ENCODE measurements at places on chromosomes 16 and 17.

- no peaks in the 10 kb centered on the region for H3K27me3 ChIP-seq
- H3K27ac ChIP-seq, result no peak overlapping the region
- H3K36me3 ChIP-seq, result no peaks in the 10 kb centered on the region
These were observed 185.2 kb downstream of the SOX9 start for GRCh38 chr17:72306037-72306436.

DNA sequence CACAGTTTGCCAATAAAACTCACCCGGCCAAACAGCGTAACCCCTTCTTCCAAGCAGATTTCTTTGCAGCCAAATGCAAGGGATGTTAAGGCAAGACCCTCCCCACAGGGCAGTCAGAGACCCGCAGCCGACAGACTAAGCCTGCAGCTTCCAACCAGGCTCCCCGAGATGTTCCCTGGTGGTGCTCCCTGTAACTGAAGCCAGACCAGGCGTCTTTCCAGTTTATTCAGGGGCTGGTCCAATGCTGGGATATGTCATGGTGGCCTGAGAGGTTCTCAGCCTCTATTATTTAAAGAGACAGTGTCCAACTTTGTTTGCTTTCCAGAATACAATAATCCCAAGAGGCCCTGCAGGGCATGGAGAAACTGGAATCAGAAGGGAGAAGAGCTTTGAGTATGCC lies at the start of gene PMP22:
PMP22 (minus strand) TSS at position 196 of the 400 bp plus-strand sequence. CDS start 4,599 bp downstream, outside the sequence.
- no peak for DNase-seq
- H3K27me3 ChIP-seq, result peaks cover 73% of the 10 kb centered on the region
- no peaks in the 10 kb centered on the region for H3K36me3 ChIP-seq
- no peak within 1 kb of the TSS for H3K4me3 ChIP-seq

DNA sequence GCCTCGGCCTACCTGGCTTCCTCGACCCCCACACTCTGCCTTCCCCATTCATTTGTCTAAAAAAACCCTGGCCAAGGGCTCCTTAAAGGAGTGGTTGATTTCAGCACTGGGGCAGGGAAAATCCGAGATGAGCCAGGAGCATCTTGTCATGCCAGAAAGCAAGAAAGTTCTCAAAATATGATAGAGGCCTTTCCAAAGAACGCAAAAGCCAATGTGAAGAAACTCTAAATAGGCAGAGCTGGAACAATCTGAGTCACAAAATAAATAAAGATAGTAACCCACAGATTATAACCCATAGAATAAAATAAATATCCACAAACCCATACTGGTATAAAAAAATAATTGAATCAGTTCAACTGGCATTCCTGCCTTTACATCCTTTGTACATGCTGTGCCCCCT lies 192.3 kb upstream of the SALL1 start:
- H3K27ac ChIP-seq, result no peak overlapping the region
- H3K36me3 ChIP-seq, result no peaks in the 10 kb centered on the region
- H3K4me3 ChIP-seq, result no peak overlapping the region

- H3K27me3 ChIP-seq, result no peaks in the 10 kb centered on the region
- H3K4me3 ChIP-seq, result no peak overlapping the region
- H3K4me1 ChIP-seq, result peaks cover 3% of the 10 kb centered on the region
- H3K27ac ChIP-seq, result peak overlapping the region; percentile 37
These were observed 21.7 kb downstream of the KATNIP start for GRCh38 chr16:27571433-27572326.

GRCh38 chr17:73285603-73285908 lies 23.9 kb upstream of the CPSF4L start:
- no peaks in the 10 kb centered on the region for H3K27me3 ChIP-seq
- no peak for DNase-seq
- peaks cover 11% of the 10 kb centered on the region for H3K4me1 ChIP-seq
- no peak overlapping the region for H3K27ac ChIP-seq

DNA sequence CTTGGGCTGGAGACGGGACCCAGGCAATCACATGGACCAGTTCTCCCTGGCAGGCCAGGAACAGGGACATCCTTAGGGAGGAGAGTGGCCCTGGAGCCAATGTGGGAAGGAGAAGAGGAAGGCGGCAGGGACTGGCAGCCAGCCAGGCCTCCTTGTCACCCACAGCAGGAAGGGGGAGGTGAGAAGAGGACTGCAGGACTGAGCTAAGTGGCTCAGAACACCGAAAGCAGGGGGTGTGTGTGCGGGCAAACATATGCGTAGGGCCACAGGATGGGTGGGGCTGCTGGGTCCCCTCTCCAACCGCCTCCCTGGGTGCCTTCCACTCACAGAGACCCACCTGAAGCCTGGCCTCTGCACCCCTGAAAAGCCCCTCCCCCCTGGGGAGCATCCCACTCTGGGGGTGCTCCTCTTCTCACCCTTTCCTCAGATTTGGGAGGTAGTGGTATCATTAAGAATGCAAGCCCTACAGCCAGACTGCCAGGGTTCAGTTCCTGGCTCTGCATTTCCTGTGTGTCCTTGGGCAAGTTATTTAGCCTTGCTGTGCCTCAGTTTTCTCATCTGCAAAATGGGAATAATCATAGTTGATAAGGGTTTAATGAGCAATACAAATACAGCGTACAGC lies 8.1 kb downstream of the PNMT start:
- H3K27me3 ChIP-seq, result no peaks in the 10 kb centered on the region
- H3K27ac ChIP-seq, result no peak overlapping the region
- H3K4me3 ChIP-seq, result no peak overlapping the region
- DNase-seq, result peak; percentile 34
- H3K4me1 ChIP-seq, result no peaks in the 10 kb centered on the region
- no peaks in the 10 kb centered on the region for H3K36me3 ChIP-seq

DNA sequence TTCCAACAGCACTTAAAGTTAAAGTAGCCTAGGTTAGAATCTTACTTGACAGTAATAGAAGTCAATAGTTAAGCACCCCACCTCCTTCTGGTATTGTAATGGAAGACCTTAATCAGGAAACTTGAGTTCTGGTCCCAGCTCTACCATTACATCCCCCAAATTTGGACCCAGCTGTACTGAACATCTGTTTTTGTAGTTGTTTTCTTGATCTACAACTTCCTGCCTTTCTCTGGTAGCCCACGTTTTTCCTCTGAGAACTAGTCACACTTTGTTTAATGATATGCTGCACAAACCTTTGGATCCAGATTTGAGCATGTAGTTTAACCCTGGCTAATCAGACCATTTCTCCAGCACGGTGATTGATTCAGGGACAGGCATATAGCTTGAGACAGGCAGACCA lies 505.0 kb downstream of the HS3ST4 start:
- no peak overlapping the region for H3K27ac ChIP-seq
- H3K4me3 ChIP-seq, result no peak overlapping the region
- no peaks in the 10 kb centered on the region for H3K4me1 ChIP-seq
- H3K27me3 ChIP-seq, result no peaks in the 10 kb centered on the region
- DNase-seq, result no peak

DNA sequence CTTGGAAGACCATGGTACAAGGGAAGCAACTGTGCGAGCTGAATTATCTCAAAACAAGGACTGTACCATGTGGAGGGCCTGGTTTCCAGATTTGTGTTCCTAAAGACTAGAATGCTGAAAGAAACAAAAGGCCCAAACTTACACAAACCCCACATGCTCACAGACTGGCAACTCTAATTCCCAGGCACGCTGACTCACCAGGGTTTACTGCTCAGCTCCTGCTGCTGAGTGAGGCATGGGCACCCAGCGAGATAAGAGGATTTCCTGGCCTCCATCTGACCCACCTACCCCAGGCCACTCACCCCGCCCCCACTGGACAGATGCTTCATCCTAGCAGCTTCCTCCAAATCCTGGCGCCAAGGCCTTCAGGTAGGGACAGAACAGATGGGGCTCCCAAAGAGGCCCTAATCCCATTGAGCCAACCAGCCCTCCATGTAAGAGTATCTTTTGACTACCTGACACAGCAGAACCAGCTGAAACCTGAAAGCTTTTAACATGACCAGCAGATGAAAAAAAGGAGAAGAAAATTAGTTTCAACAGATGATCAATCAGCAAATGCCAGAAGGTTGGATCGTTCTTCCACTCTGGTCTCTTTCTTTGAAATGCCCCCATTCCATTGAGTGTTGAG lies 33.9 kb downstream of the DCUN1D3 start:
- no peaks in the 10 kb centered on the region for H3K36me3 ChIP-seq
- H3K27ac ChIP-seq, result peak overlapping the region; percentile 59
- H3K4me1 ChIP-seq, result peaks cover 13% of the 10 kb centered on the region
- no peak overlapping the region for H3K4me3 ChIP-seq

GRCh38 chr17:75645501-75645888 lies 12.3 kb downstream of the SMIM5 start:
- no peaks in the 10 kb centered on the region for H3K36me3 ChIP-seq
- no peaks in the 10 kb centered on the region for H3K4me1 ChIP-seq
- DNase-seq, result no peak
- H3K4me3 ChIP-seq, result no peak overlapping the region
- H3K27me3 ChIP-seq, result no peaks in the 10 kb centered on the region

DNA sequence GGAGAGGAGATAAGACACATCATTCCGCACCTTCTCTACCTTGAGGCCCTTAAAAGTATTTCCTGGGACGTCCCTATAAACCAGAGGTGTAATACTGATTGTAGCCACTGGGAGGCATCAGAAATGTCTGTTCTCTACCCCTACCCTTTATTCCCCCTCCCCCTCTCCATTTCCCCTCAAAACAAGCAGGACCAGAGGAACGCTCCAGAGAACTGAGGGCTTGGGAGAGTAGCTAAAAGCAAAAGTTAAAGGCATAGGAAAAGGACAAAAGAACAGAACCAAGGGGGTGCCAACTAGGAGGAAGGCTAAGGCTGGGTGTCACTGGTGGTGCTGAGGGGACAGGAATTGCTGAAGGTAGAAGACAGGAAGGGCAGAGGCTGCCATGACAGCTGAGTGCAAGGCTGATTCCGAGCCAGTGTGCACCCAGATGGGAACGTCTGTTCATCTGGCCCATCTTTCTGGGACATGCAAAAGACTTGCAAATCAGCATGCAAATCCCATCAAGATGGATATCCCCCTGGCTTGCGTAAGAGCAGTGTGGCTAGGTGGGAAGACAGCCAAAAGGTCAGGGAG lies 6.7 kb downstream of the CAMTA2 start:
- DNase-seq, result peak; percentile 82
- H3K27ac ChIP-seq, result peak overlapping the region; percentile 21
- no peaks in the 10 kb centered on the region for H3K27me3 ChIP-seq

DNA sequence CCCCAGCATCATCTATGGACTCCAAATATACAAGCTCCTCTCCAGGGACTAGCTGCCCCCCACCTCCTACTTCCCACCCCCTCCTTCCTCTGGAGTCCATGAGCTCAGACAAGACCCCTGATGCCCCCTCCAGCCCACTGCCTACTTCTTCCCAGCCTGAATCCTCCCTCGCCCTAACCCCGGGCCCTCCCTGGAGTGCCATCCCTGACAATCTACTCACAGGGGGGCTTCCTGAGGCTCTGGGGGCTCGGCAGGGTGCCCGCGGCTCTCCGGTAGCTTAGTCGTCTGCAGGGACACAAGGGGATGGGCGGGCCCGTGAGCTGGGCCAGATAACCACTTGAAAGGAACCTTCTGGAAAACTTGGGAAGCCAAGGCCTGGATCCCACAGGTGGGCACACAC lies 15.1 kb downstream of the MPP3 start:
- H3K27me3 ChIP-seq, result no peaks in the 10 kb centered on the region
- H3K27ac ChIP-seq, result no peak overlapping the region
- H3K4me1 ChIP-seq, result no peaks in the 10 kb centered on the region
- H3K4me3 ChIP-seq, result no peak overlapping the region
- H3K36me3 ChIP-seq, result no peaks in the 10 kb centered on the region
- no peak for DNase-seq

- no peaks in the 10 kb centered on the region for H3K27me3 ChIP-seq
- H3K4me3 ChIP-seq, result no peak overlapping the region
- DNase-seq, result no peak
- no peak overlapping the region for H3K27ac ChIP-seq
These were observed 5.2 kb downstream of the FAM83G start for GRCh38 chr17:18999394-18999793.

All from A673 (cell line).